ENCODE measurements at places on chromosomes 1 and 21.

GRCh38 chr1:36432616-36433015 is 17.6 kb downstream of the OSCP1 start:
- DNase-seq = no peak

GRCh38 chr1:50877641-50878040 is 82.4 kb downstream of the FAF1 start:
- DNase-seq = no peak

GRCh38 chr1:217088521-217089284 is 365.5 kb upstream of the ESRRG start:
- DNase-seq = no peak

DNA sequence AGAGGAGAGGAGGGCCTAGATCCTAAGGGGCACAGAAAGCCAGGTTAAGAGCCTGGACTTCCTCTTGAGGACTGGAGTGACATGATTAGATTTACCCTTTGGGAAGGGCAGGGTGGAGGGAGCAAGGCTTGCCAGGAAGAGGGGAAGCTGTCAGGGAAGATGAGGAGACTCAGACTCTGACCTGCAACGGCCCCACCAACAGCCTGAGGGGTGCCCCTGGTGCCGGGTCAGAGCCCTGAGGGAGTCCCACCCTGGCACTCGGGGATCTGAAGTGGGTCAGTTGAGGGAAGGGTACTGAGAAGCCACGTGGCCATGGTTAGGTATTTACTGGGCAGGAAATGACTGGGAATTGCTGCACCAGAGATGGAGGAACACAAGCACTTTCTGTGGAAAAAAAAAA is 9.8 kb downstream of the ECE1 start:
- DNase-seq = no peak

DNA sequence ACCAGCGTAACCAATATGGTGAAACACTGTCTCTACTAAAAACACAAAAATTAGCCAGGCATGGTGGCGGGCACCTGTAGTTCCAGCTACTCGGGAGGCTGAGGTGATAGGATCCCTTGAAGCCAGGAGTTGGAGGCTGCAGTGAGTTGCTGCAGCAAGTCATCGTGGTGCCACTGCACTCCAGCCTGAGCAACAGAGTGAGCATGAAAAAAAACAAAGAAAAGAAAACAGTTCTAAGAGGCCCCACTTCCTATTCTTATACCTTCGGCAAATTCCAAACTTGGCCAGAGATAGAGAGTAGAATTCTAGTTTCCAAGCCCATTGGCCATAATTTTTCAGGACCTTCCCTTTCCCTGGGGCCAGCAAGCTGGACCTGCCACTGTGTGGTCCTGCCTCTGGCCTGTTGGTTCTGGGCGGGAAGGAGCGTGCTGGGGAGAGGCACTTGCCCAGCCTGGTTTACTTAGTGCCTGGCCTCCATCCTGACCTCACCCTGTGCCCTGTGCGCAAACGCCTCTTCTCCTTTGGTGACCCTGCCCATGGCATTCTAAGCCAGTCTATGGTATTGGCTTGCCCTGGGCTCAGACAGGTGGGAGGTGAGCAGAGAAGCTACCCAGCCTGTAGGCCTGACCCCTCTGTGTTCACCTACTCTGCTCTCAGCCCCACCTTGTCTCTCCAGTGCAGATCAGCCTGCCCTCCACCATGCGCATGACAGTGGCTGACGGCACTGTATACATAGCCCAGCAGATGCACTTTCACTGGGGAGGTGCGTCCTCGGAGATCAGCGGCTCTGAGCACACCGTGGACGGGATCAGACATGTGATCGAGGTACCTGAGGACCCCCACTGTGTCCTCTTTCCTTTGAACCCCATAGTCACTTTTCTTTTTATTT is 11.0 kb downstream of the CA6 start:
- DNase-seq = no peak

DNA sequence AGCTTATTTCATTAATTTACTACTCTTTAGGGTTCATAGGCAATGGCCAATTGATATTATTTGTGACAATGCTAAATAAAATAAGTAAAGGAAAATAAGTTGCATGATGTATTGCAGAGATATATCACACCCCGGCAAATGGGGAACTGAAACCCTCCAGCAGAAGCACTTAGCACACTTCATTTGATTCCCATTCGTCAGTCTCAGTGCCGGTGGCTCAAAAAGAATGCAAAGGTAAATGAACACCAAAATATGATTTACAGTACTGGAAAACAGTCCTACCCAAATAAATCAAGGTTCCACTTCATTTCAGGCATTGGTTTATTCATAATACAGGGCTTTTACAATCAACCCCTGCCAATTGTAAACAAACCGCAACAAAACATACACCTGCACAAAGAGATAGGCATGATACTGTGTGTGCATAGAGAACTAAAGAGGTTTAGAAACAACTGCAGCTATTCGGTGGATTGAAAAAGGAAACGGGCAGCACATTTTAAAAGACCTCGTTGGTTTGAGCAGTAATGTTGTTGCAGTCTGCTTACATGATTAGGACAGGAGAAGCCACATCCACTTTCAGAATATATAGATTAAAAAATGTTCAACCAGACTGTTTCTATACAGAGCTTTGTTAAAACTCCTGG is 1019.2 kb downstream of the TTLL7 start:
- no peak for DNase-seq

DNA sequence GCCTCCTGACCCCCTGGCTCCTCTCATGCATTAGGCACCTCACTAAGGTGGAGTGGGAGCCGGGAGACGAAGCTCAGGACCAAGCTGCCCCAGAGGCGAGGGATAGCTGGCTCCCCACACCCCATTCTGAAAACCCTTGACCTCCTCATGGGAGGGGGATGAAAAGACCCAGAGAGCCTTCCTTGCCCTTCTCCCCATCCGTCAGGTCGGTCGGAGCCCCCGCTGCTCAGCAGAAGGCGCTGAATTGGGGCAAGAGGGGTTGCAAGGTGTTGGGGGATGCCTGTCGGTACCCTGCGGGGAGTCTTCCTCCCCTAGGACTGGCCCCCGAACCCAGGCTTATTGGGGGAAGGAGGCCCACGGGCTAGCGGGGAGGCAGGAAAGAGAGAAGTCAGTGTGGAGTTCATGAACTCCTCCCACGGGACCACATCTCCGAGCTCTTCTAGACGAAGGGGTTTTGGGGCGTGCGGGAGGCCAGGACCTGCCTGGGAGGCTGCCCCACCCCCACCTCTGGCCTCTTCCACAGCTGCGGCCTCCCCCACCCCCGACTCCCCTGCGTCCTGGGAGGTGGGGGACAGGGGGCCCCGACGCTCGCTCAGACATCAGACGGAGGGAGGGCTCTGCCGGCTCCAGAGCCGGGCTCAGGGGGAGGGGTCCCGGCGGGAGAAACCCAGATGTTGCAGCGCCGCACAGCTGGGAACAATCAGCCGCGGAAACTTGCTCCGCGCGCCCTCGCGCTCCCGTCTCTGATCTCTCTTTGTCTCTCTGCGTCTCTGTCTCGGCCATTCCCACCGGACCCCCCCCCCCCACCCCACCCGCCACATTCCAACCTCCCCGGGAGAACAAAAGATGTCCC is 719 bp downstream of the MFAP2 start:
- no peak for DNase-seq

DNA sequence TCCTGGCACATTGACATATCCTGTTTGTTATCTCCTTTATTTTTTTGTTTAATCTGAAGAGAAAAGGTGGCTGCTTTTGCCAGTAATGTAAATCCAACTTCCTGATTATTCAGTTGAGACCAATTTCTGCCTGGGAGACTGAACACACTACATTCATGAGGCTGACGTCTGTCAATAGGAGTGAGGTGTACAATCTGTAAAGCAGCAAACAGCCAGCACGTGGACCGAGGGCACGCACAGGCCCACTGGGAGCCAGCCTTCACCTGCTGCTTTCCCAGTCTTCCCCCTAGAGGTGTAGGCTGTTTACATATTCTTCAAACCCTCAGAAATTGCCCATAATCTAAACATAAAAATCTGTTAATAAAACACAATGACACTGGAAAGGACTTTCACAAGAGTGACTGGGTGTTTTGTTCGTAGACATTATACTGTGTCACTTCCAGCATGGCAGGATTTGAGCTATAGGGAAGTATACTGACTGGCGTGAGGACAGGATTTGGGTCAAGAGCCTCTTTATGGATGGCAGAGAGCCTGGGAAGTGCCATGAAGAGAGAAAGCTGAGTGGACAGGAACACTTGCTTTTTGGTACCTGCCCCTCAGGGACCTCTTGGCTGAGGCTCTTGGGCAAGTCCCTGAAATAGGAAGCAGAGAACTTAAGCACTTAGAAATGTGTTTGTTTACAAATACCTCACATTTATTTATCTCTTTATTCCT is 552.9 kb upstream of the CAMK1G start:
- DNase-seq = no peak

DNA sequence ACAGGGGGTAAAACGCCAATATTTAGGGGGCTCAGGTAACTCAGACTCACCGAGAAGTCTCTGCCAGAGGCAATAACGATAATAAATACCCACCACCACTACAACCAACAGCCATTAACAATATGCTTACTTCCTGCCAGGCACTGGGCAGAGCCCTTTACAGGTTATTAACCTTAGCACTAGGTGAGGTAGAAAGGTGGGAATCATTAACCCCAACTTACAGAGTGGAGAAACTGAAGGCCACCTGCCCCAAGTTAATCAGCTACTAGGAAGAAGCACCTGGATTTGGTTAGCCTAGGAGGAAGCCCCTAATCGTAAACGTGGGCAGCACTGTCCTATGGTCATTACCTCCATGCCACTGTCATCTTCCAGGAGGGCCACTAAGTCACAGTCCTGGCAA is 110.0 kb downstream of the UBR4 start:
- no peak for DNase-seq

DNA sequence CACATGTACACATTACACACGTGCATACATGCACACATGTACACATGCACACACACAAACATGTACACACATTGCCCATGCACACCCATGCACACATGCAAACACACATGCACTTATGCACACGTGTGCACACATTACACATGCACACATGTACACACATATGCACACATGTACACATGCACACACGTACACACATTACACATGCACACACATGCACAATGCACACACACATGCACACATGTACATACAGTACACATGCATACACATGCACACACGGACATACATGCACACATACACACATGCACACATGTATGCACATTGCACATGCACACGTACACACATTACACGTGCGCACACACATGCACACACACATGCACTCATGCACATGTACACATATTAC is 95.3 kb upstream of the TTC34 start:
- DNase-seq = no peak

GRCh38 chr1:223731133-223731770 is 18.9 kb downstream of the CAPN2 start:
- DNase-seq = no peak

DNA sequence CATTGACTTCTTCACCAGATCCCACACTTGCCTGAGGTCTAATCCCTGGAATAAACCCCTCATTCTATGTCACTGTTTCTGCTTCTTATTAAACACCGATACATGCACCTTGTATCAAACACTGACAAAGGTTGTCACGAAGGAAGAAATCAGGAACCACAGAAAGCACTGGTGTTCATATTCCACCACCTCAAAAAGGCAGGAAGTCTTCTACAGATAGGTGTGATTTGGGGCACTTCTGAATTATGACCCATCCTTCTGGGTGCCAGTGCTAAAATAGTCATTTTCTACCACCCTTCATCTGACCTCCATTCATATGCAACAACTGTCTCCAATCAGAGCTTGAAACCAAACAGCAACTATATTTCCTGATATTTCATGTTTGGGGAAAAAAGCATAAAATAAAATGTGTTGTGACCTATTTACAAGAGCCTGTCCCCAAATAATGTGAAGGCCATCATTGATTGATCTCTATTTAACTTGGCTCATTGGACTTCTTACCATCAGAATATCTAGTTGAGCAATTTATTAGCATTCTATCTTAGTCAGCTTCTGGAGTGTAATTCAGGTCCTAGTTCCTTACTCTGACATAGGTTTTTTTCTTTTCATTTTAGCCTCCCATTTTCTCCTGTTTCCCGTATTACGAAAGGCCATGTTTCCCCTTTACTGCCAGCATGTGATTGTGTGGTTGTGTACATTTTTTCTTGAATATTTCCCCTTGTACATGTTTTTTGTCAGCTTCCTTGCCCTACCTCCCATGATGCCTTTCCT is 43.1 kb downstream of the DUSP10 start:
- DNase-seq = no peak

GRCh38 chr1:63929106-63929478 is 155.3 kb downstream of the ROR1 start:
- DNase-seq = no peak

GRCh38 chr21:29638138-29638537 is 301.7 kb downstream of the GRIK1 start:
- DNase-seq = no peak

DNA sequence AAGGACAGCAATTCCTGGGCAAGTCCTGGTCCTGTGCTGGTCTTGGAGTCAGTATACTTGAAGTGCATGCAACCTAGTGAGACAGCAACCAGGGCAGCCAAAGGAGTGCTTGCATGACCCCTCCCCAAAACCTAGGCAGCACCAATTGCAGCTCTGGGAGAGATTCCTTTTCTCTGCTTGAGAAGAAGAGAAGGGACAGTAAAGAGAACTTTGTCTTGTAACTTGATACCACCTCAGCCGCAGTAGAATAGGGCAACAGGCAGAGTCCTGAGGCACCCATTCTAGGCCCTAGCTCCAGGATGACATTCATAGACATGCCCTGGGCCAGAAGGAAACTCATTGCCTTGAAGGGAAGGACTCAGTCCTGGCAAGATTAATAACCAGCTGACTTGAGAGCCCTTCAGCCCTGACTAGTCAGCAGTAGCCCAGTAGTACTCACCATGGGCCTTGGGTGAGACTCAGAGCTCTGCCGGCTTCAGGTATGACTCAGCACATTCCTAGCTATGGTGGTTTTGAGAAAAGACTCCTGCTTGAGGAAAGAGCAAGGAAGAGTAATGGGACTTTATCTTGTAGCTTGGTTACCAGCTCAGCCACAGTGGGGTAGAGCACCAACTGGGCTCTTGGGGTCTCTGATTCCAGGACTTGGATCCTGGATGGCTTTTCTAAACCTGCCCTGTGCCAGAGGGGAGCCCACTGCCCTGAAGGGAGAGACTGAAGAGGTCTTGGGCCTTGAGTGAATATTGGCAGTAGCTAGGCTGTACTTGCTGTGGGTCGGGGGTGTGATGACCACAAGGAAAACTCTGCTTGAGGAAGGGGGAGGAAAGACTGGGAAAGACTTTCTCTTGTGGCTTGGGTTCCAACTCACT is 51.7 kb upstream of the ACADM start:
- DNase-seq = no peak

- no peak for DNase-seq
Measured at GRCh38 chr1:39189592-39190041, 14.9 kb upstream of the MACF1 start.

- DNase-seq = no peak
Measured at GRCh38 chr1:79603843-79604242, 597.3 kb upstream of the ADGRL4 start.

GRCh38 chr1:108561689-108562326 is 1.9 kb downstream of the EEIG2 start:
- peak; percentile 78 for DNase-seq
